ENCODE measurements at places on chromosomes 6 and 20. TPM values are rescaled to one million over a fixed set of nuclear protein-coding genes. Genes with fewer than 3 reads are reported as not detected.

Gene RAET1L
- total RNA-seq, result not detected

Gene SIRPB2
- total RNA-seq, result not detected

Gene TUBB
- 1,703 TPM for total RNA-seq

Gene SLC22A16
- total RNA-seq, result not detected

All from activated CD8-positive, alpha-beta T cell treated with anti-CD3 and anti-CD28 coated beads, Interleukin-2, amount 10 ng/mL, durations not matched to agents 7 days and 5 days (primary cell).